Activated naive CD4-positive, alpha-beta T cell treated with Interleukin-2 at 50 U/mL for 16 hours (primary cell): ENCODE measurements at places on chromosomes 11 and 22.

DNA sequence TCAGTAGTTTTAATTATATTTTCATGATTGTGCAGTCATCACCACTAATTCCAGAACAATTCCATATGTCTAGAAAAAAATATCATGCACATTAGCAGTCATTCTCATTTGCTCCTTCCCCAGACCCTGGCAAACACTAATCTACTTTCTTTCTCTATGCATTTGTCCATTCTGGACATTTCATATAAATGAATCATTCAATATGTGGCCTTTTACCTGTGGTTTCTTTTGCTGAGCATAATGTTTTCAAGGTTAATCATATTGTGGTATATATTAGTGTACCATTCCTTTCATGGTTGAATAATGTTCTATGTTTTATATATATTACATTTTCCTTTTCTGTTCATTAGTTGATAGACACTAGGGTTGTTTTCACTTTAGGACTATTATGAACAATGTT is 811.1 kb upstream of the RAG2 start:
- DNase-seq: no peak

DNA sequence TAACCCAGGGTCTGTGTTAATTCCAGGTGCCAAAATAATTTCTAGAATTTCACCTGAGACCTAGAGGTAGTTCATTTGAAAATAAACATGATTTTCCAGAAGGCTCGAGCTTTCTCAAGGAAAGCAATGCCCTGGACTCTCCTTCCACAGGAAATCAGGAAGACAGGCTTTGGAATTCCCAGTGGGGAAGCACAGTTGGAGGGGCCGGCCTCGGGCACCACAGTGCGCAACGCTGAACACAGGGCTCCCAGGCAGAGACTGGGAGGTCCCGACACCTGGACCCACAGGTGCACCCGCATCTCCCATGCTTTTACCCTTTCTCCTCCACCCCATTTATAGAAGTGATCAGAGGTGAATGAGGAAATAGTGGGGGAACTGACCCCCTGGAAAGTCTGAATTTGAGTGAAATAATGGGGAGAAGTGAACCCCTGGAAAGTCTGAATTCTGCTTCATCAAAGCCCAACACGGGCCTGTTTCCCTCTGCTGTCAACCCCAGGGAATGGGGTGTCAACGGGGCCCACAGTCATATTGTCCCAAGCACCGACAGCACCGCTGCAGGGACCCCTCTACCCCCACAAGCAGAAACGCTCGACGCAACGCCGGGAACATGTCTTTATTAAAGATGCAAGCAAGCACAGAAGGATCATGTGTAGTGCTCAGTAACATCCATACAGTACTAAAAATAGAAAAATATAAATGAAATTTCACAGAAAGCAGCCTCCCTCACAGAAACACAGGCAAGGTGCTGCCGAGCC is 12.0 kb upstream of the EFCAB6 start:
- no peak for DNase-seq

DNA sequence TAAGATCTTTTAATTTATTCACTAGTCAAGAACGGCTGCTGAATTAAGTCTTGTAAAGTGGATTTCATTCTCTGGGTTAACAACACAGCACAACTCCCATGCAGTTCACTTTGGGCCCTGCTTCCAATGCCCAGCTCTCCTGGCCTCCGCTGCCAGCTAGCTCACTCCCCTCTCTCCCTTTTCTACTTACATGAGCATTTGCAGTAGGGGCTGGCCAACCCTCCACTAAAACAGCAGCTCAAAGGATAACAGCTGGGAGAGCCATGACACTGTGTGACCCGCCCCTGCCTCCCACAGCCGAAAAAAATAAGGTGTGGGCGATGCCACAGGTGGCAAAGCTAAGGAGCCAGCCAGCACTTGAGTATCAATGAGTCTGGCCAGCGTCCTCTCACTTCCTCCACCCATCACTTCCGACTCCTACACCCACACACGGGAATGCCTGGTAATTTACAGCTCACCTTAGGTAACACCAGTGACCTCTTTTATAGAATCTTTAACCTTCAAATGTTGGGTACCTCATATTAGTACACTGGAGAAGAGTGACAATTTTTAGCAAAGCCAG is 56.8 kb downstream of the DGCR2 start:
- no peak for DNase-seq

DNA sequence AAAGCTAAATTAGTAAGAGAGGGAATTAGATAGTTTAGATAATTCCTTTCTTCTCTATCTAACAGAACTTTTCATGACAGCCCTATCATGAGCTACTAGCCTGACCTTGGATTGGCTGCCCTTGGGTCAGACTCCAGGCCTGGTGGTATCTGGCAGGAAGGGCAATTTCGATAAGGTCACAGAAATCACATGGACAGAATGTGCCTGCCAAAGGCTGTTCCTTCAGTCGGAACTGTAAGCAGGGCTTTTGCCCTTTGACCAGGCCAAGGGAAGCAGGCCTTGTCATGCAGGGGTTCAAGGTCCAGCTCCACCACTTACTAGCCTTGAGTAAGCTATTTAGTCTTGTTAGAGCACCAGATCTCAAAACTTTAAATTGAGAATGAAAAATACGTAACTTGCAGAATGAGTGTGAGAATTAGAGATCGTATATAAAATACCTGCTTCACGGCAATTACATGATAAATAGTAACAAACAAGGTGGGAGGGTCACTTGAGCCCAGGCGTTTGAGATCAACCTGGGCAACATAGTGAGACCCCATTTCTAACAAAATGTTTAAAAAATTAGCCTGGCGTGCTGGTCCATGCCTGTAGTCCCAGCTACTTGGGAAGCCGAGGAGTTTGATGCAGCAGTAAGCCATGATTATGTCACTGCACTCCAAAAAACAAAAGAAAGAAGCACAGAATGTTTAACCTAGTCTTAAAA is 60.8 kb upstream of the SC5D start:
- no peak for DNase-seq

- no peak for DNase-seq
Measured at GRCh38 chr11:119982517-119983239, 155.2 kb downstream of the TRIM29 start.

GRCh38 chr11:19329970-19330369 is 89.2 kb upstream of the E2F8 start:
- DNase-seq: no peak

GRCh38 chr11:133830931-133831907 is 14.1 kb downstream of the SPATA19 start:
- no peak for DNase-seq

DNA sequence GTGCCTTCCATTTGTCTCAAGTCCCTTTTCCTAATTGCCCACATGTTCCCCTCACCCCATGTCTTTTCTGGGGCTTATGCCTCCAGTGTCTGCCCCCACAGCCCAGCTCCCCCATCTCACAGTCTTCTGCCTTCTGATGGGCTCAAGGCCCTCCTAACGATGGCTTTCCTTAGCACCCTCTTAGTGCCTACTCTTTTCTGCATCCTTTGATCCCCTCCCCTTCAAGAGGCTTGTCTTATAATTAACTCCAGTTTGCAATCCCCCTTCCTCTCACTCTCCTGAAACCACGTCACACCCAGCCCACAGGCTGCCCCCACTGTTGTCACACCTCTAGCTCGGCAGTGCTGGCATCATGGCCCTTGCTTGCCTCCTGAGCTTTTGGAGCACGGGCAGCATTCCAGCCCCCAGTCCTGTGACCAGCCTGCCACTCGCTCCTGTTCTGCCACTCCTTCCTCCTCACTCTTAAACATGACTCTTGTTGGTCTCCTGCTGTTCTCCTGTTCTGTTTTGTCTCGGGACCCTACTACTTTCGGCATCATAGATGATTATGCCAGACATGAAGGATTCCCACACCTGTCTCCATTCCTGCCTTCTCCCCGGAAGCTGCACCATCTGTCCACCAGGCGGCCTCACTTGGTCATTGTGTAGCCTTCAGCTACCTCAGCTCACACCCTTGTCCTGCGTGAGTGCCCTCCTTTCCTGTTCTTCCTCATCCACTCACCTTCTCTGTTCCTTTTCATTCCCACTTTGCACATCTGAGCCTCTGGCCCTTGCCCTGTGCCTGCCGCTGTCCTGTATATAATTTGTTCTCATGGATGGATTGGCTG is 26.1 kb downstream of the UBE2L3 start:
- no peak for DNase-seq

DNA sequence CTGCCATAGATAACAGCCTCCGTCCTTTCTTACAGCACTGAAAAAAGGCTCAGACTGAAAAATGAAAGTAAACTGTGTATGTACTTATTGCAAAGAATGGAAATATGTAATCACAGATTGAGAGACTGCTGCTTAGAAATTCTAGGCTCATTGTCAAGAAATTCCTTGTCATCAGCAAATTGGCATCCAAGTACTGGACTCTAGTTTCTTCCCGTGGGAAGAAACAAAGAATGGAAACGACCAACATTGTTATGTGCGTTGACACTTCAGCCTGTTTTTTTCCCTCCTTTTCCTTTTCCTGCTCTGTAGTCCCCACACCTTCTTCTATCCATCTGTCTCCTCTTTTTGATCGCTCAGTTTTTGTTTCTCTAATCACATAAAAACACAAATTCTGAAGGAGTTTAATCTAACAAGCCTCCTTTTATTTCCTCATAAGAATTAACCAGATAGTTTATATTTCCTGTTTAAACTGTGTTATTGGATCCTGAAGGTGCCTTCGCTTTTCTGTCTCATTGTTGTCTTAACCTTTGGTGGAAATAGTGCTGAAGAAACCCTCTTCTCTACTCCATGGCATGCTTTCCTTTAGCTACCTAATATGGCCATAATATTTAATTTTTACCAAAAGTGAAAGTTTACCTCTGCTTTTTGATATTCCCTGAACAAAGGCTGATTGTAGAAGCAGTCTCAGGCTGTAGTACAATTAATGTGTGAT is 20.0 kb upstream of the CASP12 start:
- DNase-seq: no peak

GRCh38 chr11:65785319-65786007 is 1.4 kb upstream of the OVOL1 start:
- DNase-seq: no peak

GRCh38 chr11:78946945-78947902 is 372.6 kb upstream of the NARS2 start:
- no peak for DNase-seq

- no peak for DNase-seq
Measured at GRCh38 chr11:2878782-2879181, 6.8 kb downstream of the CDKN1C start.

DNA sequence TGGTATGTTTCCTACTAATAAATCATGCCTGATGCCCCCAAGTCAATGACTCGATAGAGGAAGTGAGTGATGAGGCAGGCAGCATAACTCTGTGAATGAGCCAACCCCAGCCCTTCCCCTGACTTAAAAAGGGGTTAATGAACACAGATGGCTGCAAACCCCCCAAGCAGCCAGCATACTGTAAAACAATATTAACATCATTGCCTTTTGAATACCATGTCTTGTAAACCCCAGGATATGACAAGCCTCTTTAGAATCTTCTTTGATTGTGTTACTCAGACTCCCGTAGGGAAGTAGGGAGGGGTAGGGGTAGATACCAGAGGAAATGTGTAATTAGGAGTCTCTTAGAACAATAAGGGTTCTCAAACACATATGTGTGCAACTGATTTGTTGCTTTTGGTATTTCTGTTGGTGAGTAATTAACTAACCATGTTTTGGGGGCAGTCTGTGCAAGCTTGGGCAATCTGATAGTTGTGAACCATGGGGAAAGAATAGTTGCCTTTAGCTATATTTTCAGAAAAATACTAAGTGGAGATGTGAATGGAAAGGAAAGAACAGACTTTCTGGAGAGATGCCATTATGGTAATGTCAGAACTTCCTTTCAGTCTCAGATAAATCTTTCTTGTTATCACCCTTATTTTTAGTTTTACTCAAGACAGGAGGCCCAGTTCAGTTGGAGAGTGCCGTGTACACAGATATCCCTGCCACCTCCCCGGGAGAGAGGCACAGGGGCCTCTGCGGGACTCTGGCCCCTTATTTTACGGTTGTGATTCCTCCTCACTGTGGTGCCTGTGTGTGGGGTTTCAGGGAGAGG is 701.8 kb downstream of the NTM start:
- no peak for DNase-seq

GRCh38 chr11:6225896-6226295 is 8.5 kb downstream of the FHIP1B start:
- DNase-seq: no peak

GRCh38 chr11:134252346-134253187 is 585 bp downstream of the THYN1 start:
- DNase-seq: peak; percentile 41

GRCh38 chr11:98944461-98944860 is 76.3 kb upstream of the CNTN5 start:
- no peak for DNase-seq

DNA sequence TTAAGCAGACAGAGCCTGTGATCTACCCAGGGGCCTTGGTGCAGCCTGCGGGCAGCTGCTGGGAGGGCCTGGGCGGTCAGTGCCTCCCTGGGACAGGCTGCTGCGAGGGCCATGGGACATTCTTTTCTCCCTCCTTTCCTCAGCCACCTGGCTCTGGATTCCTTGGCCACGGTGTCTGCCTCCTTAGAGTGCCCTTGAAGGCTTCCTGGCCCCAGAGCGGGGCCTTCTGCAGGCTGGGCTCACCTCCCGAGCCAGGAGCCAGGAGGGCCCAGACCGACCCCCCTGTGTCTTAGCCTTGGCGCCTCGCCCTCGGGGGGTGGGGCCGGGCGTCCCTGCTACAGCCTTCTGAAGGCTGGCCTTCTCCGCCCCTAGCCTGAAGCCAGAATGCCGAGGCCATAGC is 231.2 kb downstream of the TBC1D22A start:
- no peak for DNase-seq

- DNase-seq: peak; percentile 62
Measured at GRCh38 chr11:35045236-35045820, 93.6 kb upstream of the CD44 start.

DNA sequence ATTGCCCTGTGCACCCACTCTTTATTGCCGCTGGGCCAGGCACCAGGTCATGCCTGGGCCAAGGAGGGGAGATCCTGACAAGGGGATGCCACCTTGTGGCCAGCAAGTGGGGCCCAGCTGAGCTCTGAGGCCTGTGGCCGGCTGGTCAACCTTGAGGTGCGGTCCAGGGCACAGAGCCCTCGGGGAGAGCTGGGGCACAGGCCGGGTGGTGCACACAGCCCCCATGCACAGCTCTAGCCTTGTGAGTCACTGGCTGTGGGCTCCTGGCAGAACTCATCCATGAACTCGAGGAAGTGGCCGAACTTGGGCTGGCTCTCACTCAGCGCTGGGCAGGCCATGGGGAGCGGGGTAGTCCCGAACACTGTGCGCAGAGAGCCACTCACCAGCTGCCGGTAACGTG is 94.3 kb downstream of the RNF169 start:
- DNase-seq: no peak

GRCh38 chr22:38073150-38074130 is 10.5 kb downstream of the SLC16A8 start:
- no peak for DNase-seq

- no peak for DNase-seq
Measured at GRCh38 chr22:37661160-37661924, 2.8 kb downstream of the PDXP start.

DNA sequence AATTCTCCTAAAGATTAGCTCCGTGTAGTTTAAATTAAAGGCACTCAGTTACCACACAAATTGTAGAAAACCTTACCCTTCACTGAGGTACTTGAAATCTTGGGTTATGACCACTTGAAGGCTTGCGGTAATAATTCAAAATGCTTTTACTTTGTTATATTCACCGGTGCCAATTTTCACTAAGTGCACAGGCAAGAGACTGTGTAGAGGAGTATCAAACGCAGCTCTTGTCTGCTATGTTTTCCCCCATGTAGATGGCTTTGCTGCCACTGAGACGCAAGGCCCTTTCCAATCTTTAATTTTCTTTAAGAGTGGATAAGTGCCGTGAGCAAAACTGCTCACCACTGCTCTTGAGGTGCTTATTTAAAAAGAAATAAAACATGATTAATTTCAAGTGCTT is 155.8 kb downstream of the CADM1 start:
- no peak for DNase-seq

- no peak for DNase-seq
Measured at GRCh38 chr11:120141768-120142423, 4.0 kb upstream of the TRIM29 start.

GRCh38 chr11:63673579-63673978 is 2.4 kb upstream of the ATL3 start:
- no peak for DNase-seq
